ENCODE measurements at places on chromosomes 1 and 21.

GRCh38 chr1:170959385-170959784, 24.1 kb downstream of the MROH9 start:
- DNase-seq = no peak

- no peak for DNase-seq
These were observed 37.0 kb upstream of the RXRG start for GRCh38 chr1:165481820-165482532.

DNA sequence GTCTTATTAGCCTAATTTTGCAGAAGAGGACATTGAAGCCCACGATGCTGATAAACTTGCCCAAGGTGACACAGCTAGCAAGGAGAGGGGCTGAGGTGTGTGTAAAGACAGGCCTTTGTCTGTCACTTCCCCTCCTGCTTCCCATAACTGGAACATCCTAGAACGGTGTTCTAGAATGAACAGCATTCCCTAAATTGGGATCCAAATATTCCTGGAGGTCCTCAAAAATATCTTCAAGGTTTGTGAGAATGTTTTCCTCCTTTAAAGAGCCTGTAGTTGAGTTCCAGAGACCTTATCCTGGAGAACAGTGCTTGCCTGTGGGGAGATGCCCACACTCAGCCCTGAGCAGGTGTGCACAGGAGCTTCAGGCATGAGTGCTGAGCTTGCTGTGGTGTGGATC, 41.5 kb upstream of the SAMD13 start:
- DNase-seq = no peak

- DNase-seq = no peak
These were observed 22.5 kb downstream of the MYOG start for GRCh38 chr1:203063287-203063686.

- no peak for DNase-seq
These were observed 29.1 kb downstream of the LGALS8 start for GRCh38 chr1:236552901-236553300.

DNA sequence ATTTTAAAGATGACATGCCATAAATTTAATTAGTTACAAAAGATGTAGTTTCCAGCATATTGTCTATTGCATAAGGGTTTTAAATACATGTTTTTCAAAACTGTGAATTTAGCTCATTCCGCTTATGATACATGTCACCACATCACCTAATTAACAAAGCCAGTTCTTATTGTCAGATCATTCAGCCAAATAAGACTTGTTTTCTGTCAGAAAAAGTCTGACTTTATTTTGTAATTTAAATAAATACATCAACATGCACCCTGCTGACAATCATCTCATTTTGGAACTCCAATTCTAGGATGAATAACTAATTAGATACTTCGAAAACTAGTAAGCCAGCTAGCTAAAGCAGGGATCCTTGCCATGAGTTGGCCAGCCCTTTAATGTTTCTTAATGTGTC, 110.9 kb upstream of the APP start:
- DNase-seq = no peak

- DNase-seq = no peak
These were observed 6.0 kb upstream of the VWA5B1 start for GRCh38 chr1:20284625-20285024.

DNA sequence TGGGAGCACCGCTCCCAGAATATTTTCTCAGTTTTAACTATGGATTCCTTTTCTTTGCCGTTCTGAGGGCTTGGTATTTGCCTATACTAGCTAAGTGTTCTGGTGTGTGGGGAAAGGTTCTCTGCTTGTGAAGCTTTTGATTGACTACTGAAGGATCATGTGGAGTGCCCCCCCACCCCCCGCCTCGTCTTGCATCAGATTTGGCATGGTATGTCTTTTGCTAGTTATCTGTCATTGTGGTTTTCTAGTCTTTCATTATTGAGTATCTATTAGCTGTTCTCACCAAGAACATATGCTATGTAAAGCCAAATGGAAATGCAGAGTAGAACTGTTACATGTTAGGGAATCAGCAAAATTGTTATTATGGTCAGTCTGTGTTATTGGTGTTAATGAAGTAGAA, 58.3 kb downstream of the MACF1 start:
- peak; percentile 52 for DNase-seq

DNA sequence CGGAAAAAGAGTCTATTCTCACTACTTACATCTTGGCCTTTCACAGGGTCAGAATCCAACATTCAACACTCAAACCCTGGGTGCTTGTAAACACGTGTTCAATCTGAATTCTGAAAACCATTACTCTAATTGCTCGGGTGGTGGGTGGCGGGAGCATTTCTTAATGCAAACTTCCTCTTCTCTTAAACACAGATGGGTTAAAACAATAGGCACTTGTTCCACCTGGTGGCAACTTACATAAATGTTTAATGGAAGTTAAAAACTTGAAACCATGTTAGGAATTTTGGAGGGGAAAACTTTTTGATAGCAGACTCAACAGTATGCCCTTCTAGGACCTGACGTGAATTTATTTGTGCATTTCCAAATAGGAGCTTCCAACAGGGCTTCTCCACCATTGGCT, 23.4 kb upstream of the TDRD10 start:
- peak; percentile 76 for DNase-seq

DNA sequence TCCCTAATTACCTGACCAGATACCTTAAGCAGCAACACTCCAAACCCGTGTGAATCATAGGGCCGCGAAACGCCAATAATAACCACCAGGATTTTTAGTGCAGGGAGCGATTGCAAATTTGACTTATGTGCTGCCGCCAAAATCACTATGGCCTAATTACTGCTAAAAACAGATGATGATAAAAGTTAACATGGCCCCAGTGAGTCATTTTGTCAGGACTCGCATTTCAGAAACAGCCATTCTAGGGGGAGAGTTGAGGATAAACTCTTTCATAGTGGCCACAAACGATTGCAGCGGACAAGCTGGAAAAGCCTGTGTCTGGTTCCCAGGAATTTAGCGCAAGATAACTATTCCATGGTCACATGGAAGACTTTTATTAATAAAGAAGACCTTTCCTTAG, 103.4 kb downstream of the HLX start:
- no peak for DNase-seq

GRCh38 chr1:36248250-36248894, 24.1 kb downstream of the THRAP3 start:
- peak; percentile 77 for DNase-seq

- no peak for DNase-seq
These were observed 32.7 kb upstream of the RAB4A start for GRCh38 chr1:229238231-229238630.

DNA sequence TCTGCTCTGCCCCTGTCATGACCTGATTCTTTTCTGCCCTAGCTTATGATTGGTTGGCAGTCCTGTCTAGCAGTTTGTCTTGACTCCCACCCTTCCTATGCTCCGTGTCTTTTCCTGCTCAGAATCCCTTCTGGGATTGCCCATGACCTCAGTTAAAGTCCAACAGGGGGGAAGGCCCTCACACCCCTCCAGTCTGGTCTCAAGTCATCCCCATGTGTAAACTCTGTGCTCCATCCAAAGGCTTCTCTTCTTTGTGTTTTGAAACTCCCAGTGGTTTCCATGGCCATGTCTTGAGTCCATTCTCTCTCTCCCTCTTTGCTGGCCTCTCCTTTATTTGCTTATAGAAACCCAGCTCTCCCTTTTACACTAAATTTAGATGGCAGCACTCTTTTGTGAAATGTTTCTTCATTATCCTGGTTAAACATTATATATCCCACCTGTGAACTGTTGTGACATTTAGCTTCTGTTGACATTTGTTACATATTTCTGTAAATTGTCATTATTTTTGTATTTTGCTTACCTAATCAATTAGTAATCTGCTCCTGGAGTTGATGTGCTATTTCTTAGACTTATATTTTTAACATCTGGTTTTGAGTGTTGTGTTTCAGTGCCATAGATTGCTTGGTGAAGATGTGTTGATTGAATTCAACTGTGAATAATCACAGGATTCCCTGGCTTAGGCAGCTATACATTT, 48.9 kb upstream of the GCLM start:
- DNase-seq = no peak

DNA sequence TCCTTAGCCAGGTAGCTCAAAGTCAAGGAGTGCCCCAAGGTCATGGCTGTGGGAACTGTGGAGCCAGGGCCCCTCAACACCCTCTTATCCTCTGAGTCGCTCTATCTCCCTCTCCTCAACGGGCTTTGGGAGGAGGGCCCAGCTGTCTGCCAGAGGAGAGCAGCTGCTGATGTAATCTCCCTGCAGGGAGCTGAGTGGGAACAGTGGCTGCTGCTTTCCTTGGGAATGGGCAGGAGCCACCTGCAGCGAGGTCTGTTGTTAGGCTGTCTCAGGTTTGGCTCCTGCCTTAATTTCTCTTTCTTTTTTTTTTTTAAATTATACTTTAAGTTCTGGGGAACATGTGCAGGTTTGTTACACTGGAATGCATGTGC, 58.8 kb upstream of the MAP1LC3C start:
- no peak for DNase-seq

DNA sequence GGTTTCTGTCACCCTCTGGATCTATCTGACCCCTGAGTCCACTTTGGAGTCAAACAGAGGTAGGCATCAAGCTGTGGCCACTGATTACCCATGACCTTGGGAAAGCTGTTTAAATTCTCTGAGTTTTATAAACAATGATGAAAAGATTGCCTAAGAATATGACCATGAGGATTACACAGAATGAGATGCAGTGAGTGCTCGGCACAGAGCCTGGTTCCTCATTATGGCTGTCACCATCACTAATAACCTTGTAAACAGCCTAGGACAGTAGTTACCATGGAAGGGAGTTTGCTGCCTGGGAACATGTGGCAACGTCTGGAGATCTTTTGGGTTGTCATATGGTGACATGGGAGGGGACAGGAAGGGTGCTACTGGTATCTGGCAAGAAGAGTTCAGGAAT, 248.3 kb upstream of the KAZN start:
- no peak for DNase-seq

DNA sequence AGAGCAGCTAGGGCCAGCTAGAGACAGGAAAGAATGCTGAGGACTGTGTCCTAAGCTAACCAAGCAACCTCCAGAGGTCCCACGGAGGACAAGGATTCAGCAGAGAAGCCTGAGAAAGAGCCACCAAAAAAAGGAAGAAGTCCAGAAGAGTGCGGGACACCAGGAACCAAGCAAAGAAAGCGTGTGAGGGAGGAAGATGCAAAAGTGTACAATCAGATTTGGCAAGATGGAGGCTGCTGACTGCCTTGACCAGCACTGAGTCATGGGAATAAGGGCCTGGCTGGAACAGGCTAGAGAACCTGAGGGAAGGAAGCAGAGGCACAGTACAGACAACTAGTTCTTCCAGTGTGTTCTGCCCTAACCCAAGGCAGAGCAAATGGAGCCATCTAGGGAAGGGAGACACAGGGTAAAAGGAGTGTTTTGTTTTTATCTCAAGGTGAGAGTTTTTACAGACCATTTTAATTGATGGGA, 18.5 kb downstream of the TP53BP2 start:
- no peak for DNase-seq

- DNase-seq = peak; percentile 60
These were observed 28.2 kb upstream of the KLHDC7A start for GRCh38 chr1:18452550-18452949.

DNA sequence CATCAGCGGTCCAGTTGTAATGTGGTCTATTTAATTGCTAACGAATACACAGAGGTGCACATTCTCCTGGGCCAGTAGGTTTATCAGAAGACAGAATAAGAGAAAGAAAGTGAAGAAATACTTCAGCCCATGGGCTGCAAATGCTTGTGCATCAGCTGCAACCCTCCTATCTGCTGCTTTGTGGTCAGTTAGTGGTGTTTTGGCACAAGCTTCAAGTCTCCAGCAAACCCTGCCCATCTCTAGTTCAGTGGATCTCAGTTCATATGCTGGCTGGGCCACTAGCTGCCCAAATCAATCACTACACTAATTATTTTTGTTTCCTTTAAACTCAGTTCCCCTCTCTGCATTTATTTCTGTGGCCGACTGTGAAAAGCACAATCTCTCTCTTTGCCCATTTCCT, 124.2 kb downstream of the KCNJ6 start:
- peak; percentile 23 for DNase-seq

GRCh38 chr1:244599937-244600350, 53.0 kb upstream of the DESI2 start:
- DNase-seq = no peak

- DNase-seq = no peak
These were observed 13.4 kb downstream of the RCSD1 start for GRCh38 chr1:167643441-167643840.

- no peak for DNase-seq
These were observed 165.3 kb downstream of the GALNT2 start for GRCh38 chr1:230232371-230232771.

DNA sequence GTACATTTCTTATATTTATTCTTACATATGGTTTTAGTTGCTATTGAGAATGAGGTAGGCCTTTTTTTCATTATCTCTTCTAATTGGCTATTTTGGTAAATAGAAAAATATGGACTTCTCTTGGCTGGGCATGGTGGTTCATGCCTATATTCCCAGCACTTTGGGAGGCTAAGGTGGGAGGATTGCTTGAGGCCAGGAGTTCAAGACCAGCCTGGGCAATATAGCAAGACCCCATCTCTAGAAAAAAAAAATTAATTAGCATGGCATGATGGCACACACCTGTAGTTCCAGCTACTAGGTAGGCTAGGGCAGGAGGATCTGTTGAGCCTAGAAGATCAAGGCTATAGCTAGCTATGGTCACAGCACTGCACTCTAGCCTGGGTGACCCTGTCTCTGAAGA, 3.2 kb downstream of the ZNF684 start:
- DNase-seq = no peak

DNA sequence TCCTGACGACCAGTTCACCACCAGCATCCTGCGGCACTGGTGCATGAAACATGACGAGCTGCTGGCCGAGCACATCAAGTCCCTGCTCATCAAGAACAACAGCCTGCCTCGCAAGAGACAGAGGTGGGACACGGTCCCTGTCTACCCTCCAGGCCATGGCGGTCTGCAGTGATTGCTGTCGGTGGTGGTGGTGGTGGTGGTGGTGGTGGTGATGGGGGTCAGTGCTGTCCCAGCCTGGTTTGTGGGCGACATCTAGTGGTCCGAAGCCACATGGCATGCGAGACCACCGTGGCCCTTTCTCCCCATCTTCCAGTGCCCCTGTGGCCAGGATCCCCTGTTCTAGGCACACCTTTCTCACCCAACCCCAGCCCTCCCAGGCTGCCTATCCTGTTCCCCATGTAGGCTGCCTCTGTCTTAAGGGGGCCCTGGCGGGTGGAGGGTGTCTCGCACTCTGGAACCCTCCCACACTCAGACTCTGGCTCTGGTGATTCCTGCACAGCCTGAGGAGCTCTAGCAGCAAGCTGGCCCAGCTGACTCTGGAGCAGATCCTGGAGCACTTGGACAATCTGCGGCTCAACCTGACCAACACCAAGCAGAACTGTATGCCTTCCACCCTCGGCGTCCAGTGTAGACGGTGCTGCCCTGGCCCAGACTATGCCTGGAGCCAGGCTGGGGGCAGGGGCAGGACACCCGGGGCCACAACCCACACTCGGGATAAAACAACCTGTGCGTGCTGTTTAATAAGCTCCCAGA, 3.2 kb upstream of the SLC27A3 start:
- DNase-seq = peak; percentile 30

Data from hematopoietic multipotent progenitor cell treated with erythropoietin and hydrocortisone succinate and interleukin-3 and kit ligand, for 6 days (in vitro differentiated cells).